ENCODE measurements at places on chromosomes 7 and 10.

- no peak for DNase-seq
These were observed 76.5 kb downstream of the BMPER start for GRCh38 chr7:33981671-33982424.

DNA sequence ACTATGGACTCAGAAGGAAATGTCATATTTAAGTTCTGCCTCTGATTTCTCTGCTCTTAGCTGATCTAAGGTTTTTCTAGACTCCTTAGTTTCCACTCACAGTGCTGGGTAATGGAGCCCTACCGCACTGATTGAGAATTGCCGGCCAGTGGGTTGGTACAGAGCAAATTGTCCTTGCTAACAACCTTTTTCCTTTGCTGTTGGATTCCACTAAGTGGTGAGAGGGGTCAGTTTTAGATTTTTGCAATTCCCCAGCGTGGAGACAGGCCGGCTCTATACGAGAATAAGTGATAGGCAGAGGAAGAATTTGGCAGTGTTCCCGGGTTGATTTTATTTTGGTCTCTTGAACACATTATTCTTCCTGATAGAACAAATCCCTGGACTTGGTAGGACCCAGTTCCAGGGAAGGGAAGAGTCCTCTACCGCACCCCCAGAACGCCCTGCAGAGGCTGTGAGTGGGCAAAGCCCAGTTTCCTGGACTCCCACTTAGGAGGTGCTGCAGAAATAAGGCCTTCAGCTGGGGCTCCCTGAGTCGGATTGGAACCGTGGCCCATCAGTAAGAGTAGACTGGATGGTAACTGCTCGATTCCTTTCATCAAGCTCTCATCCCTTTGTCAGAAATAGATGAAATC is 3.0 kb upstream of the NRP1 start:
- no peak for DNase-seq

DNA sequence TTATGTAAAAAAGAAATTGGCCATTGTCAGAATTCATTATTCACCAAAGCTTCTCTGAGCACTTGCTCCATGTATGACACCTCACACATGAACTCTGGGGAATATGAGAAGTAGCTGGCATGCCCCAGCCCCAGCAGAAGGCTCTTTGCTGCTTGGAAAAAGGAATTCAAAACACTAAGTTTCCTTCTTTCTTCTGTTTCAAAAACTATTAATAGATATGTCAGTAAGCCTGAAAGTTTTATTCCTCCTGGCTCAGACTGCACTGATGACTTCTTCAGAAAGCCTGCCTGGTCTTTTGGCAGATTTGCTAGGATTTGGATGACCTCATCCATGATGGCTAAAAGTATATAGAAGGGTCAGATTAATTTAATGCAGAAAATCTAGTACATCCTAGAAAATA is 511.0 kb downstream of the GFRA1 start:
- DNase-seq: no peak

- DNase-seq: no peak
These were observed 21.9 kb downstream of the GRID1 start for GRCh38 chr10:86344714-86345161.

DNA sequence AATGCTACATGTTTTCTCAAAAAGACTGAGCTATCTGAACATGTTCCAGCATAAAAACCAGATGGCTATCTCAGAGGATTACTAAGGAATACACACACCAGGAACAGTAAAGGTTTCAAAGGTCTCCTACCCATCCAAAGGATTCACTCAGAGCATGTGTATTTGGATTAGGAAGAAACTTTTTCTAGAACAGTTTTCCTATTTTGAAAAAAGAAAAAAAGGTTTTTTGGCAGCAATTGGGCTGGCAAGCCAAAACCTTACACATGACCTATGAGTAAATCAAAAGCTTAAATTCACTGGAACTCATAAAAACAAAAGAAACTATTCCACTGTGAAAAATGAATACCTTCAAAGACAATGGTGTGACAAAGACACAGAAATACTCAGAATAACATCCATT is 9.6 kb downstream of the TPK1 start:
- DNase-seq: no peak

DNA sequence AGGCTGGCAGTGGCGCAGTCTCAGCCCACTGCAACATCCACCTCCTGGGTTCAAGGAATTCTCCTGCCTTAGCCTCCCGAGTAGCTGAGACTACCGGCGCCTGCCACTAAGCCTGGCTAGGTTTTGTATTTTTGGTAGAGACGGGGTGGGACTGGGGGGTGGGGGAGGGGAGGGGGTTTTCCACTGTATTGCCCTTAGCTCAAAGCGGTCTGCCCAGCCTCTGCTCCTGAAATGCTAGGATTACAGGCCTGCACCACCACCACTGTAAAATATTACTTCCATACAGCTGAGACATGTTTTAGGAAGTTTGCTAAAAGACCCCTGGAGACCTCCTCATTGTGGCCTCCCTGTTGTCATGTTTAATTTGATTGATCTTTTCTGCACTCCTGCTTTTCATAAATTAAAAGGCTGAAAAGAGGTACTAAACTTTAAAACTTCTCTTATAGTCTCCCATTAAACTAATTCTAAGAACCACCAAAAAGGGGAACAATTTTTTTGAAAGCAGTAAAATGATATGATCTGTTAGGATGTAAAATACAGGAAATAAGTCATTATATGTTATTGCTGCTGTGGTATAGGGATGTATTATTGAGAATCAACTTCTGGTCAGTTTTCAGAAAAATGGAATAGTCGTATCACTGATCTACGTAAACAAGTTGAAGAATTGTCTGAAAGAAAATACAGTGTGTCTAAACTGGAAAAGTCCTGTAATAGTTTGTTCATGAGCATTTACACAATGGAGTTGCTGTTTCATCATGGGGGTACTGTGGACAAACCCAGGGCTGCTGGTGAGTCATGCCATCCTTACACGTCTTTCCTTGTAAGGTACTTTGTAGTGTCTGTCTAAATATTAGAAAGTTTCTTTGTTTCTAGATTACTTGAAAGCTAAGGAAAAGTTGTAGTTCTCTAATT is 72.9 kb upstream of the TMEM248 start:
- DNase-seq: no peak

Measured in stomach (tissue), 19 donors.